ENCODE measurements at places on chromosomes 6 and 20.

DNA sequence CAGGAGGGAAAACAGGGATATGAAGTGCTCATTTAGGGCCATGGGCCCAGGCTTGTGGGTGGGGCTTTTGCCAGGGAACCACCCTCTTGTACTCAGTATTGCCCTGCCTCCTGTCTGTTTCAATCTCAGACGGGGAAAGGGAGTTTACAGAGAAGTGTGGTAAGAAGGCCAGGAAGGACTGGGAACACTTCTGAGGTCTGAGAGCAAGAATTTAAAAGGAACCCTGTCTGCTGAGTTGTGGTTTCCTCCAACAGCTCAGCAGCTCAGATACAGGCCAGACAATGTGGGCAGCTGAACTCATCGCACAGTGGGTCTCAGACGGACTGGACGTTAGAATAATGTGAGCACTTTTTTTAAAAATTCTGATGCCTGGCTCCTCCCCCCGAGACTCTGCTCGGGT, 354.1 kb upstream of the ARID1B start:
- no peak for DNase-seq

- no peak for DNase-seq
Observed at GRCh38 chr6:61751986-61752385, 534.0 kb downstream of the KHDRBS2 start.

DNA sequence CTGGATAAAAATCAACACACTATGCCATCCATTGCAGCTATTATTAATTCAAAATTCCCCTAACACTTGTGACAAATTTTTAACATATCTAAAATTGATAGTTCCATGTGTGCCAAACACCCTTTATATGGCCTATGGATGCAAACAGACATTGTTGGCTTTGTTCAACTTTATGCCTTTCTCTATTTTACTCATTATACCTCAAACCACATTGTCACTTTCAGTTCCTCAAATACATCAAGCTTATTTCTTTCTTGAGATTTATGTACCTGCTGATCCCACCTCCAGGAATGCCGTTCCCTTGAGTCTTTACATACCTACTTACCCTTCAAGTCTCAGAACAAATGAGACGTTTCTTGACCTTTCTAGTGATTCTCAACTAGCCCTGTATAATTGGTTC, 193.5 kb upstream of the PLN start:
- no peak for DNase-seq

- DNase-seq = no peak
Observed at GRCh38 chr6:112033791-112034615, 19.9 kb upstream of the CCN6 start.

- no peak for DNase-seq
Observed at GRCh38 chr20:10307359-10307735, 88.7 kb downstream of the SNAP25 start.

DNA sequence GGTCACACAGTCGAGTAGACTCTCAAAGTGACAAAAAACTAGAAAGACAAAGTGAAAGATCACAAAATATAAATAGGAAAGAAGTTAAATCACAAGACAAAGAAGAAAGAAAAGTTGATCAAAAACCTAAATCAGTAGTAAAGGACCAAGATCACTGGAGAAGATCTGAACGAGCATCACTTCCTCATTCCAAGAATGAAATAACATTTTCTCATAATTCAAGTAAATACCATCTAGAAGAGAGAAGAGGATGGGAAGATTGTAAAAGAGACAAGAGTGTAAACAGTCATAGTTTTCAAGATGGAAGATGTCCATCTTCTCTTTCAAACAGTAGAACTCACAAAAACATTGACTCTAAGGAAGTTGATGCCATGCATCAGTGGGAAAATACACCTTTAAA, 31.6 kb upstream of the GJA10 start:
- DNase-seq = no peak

- DNase-seq = no peak
Observed at GRCh38 chr6:26457264-26457805, 420 bp upstream of the BTN2A1 start.

- no peak for DNase-seq
Observed at GRCh38 chr6:117481278-117481925, 1.1 kb upstream of the DCBLD1 start.

DNA sequence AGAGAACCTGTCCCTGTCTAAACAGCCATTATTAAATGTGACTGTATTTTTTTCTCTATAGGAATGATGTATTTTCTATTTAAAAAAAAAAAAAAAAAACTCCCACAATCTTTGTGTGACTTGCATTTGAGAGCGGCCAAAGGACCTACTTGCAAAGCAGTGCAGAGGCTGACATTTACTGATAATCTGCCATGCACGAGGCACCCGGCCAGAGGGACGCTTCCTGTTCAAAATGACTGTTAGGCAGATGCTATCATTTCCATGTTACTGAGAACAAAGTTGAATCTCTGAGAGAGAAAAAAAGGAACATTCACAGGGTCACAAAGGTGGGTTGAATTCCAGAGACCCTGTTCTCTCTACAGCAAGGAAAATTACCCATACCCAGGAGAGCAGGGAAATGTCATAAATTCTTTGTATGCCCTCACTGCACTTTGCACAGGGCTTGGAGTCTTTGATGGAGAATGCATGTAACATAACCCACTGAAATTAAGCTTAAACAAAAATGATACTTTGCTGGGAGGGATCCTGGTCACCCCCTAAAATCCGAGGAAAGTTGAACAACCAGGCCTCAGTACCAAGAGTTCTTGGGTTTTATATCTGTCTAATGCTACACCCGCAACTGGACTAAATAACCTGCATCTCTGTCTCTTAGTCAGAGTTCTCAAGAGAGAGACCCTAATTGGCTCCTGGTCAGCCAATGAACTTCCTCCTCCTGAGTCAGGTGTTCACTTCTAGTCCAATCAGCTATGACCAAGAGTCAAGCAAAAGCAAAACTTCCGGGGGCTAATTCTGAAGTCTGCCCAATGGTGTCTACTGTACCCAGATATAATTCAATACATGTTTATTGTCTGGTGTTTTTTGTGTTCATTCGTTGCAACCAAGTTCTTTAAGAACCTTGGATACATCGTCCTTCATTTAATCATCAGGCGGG, 61.2 kb downstream of the GCLC start:
- DNase-seq = no peak

DNA sequence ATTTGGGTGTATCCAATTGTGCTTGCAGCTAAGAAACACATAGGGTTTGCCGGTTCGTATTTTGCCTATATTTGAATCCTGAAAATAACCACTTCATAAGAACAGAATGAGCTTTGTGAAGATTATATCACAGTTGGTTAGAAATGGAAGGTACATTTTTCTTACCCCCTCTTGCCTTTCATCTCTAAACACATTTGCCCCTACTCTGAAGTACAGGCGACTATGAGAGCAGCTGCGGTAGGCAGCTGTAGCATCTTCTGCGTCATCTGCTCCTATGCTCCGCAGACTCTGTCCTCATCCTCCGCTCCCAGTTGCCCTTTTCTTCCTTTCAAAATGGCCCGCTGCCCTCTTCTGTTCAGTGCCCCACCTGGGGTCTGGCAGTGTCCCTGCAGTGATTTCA, 47.6 kb upstream of the REV3L start:
- DNase-seq = no peak

- no peak for DNase-seq
Observed at GRCh38 chr20:10115021-10115420, 80.2 kb downstream of the ANKEF1 start.

DNA sequence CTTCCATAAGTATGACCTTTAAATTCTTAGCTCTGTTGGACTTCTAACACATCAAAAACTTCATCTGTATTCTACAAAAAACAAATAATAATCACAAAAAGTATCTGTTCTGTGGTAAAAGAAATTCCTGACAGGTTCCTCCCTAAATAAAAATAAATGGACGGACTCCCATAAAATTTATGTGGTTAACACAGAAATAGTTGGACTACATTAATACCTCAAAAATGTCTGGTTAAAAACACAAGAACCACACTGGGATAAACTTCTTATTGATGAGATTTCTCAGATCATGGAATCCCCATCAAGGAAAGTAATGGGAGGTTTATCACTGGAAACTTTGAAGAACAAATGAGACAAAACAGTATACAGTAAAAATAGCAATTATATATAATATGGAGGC, 172.4 kb downstream of the MOXD1 start:
- DNase-seq = no peak

DNA sequence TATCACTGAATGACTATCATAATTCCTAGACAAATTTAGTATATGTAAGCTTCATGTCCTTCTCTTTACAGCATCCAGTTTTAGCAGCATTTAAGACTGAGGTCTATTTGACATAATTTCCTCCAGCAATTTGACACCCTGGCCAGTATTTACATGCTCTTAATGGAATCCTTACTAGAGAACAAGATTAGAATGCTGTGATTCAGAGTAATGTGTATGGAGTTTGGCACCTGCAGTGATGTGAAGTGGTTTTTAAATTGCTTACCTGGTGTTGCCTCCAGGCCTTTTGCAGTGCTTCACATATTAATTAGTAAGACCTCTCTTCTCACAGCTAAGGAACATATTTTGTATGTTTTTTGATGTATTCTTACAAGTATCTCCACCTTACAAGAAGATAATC, 9.8 kb downstream of the NKX2-4 start:
- no peak for DNase-seq

DNA sequence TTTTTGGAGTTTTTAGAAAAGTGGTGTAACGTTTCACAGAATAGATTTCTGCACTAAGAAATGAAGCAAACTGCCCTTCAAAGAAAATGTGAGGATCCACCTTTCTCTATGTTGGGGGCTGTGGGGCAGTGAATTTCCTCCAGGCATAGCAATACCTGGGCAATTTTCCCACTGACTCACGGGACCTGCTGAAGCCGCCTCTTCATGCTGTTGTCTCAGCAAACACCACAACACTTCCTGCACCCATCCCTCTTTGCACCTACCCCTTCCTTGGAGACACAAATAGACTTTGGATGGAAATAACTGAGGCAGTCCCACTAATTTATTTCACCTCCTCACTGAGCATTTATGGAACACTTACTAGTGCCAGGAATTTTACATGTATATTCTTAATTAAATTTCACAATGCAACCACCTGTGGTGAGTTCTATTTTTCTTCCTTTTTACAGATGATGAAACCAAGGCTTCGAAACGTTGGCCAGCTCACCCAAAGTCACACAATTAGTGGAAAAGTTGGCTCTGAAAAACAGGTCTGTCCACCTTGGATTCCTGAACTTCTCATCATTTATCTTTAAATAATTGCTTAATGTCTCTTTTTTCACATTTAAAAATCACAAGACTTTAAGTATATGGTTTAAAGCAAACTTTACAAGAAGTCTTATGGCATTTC, 17.2 kb upstream of the ADGRF1 start:
- no peak for DNase-seq

- peak; percentile 13 for DNase-seq
Observed at GRCh38 chr6:32154514-32155161, 697 bp downstream of the PPT2 start.

DNA sequence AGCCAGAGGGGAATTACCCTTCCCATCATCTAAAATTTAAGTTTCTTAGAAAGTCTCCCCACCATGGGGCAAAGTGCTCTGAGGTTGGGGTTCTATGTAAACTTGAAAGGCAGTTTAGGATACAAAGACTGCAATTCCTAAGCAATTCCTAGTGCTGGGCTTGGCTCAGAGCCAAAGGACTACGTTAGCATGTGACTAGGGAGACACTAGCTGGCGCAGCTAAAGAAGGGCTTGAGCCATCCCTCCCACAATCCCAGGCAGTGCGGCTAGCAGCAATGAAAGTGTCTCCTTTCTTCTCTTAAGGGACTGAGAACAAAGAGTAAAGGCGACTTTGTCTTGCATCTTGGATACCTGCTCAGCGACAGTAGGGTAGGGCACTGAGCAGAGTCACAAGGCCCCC, 306.6 kb upstream of the FKBP1C start:
- DNase-seq = no peak

DNA sequence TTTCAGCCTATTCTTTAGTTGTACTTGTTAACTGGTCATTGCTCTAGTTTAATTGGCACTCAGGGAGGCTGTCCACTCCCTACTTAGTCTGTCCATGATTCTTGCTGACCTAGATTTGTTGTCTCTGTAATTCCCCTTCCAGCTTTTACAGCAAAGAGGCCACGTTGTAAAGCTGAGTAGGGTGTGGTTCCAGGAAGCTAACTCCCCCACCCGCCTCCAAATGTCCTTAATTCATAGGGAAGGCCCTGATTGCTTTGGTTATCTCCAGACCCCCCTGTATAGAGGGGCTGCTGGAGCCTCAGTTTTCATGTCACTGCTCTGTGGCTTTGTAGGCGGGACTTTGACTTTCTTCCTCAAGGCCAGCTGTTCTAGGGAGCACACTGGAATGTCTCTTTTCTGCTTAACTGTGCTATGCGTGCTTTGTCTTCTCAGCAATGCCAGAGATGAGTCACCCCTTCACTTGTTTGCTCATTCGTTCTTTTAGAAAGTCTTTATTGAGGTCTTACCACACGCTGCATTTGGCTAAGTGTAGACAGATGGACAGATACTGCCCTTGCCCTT, 175.1 kb upstream of the JAG1 start:
- no peak for DNase-seq

GRCh38 chr20:49422161-49422560, 60.3 kb downstream of the KCNB1 start:
- DNase-seq = no peak

DNA sequence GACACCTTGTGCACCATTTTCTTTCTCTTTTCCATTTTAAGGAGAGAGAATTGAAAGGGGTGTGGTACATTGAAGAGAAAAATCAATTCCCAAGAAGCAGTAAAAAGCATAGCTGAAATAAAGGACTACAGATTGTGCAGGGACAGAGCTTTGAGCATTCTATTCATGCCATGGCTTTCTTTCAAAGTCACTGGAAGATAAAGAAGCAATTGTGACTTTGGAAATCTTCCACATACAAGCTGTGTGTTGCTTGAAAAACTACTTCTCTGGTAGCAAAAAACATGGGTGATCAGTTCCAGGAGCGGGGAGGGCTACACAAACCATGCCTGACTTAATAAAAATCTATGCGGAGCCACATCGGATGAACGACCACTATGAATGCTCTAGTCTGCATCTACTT, 230.2 kb upstream of the THEMIS start:
- DNase-seq = no peak

DNA sequence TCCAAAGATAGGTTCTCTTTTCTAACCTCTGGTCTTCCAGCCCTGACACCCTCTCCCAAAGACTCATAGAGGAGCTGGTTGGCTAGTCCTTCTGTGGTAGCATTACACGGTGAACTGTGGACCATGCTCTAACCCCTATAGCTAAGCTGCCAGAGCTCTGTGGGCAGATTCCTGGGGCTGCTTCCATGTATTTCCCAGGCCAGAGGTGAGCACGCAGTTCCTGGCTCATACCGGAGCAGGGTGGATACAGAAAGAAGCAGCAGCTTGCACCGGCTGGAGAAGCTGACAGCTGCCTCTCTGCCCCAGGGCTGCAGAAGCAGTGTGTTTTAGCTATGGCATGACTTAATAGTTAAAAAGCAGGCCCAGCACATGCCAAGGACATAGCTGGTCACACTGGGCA, 84.1 kb upstream of the FOXP4 start:
- DNase-seq = no peak

GRCh38 chr20:35578469-35578868, 36.6 kb downstream of the ERGIC3 start:
- DNase-seq = no peak

Measured in stimulated activated CD8-positive, alpha-beta memory T cell treated with anti-CD3 and anti-CD28 coated beads, Interleukin-15, amount 100 ng/mL, for 24 hours (primary cell).